ENCODE measurements at places on chromosomes 1 and 21.

- 0 out of 2 replicates have a peak overlapping the region, but pooled peaks have one; percentile 2 for H3K27ac ChIP-seq
- DNase-seq, result peak; percentile 84
- 0 out of 2 replicates have a peak, but pooled peaks cover 7% of the 10 kb centered on the region for H3K4me1 ChIP-seq
- no peaks in the 10 kb centered on the region for H3K27me3 ChIP-seq
- H3K36me3 ChIP-seq, result peaks cover 9% of the 10 kb centered on the region
These were observed 22.0 kb downstream of the THAP3 start for GRCh38 chr1:6646499-6647148.

- no peak overlapping the region for H3K27ac ChIP-seq
- H3K27me3 ChIP-seq, result no peaks in the 10 kb centered on the region
- no peaks in the 10 kb centered on the region for H3K36me3 ChIP-seq
- no peak for DNase-seq
- no peaks in the 10 kb centered on the region for H3K4me1 ChIP-seq
- H3K4me3 ChIP-seq, result no peak overlapping the region
These were observed 544.8 kb downstream of the NUF2 start for GRCh38 chr1:163866564-163866963.

DNA sequence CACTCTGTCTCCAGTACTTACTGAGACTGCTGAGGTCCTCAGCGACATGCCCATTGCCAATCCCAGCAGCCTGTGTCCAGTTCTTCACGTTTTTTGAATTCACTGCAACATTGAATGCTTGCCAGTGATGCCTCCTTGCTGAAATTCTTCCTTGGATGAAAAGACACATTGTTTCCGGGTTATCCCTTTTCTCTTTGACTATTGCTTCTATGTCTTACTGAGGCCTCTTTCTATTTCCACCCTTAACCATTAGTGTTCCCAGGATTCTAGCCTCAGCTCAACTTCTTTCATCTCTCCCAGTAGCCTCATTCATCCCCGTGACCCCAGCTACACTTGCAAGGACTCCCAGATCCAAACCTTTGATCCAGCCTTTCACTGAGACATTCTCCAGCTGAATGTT lies 46.5 kb upstream of the KIF26B start:
- no peaks in the 10 kb centered on the region for H3K27me3 ChIP-seq
- no peak overlapping the region for H3K4me3 ChIP-seq
- no peak for DNase-seq
- no peak overlapping the region for H3K27ac ChIP-seq
- no peaks in the 10 kb centered on the region for H3K4me1 ChIP-seq

DNA sequence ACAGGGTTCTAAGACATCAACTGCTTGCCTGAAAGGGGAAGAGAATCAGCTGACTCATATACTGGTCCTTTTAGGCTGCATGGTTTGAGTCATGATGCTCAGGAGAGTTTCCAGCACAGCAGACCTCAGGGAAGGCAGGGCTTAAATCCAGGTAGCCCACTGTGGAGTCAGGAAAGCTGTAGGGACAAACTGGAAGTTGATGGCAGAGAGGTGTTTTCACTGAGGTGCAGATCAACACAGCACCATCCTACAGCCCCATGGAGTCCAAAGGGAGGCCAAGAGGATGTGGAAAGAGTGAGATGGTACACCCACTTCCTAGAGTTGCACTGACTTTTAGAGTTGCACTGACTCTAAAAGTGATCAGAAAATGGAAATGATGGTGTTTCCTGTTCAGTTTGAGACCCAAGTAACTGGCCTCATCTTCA lies 252.4 kb upstream of the DUSP10 start:
- no peaks in the 10 kb centered on the region for H3K27me3 ChIP-seq
- H3K36me3 ChIP-seq, result no peaks in the 10 kb centered on the region
- H3K4me1 ChIP-seq, result no peaks in the 10 kb centered on the region
- H3K27ac ChIP-seq, result no peak overlapping the region

DNA sequence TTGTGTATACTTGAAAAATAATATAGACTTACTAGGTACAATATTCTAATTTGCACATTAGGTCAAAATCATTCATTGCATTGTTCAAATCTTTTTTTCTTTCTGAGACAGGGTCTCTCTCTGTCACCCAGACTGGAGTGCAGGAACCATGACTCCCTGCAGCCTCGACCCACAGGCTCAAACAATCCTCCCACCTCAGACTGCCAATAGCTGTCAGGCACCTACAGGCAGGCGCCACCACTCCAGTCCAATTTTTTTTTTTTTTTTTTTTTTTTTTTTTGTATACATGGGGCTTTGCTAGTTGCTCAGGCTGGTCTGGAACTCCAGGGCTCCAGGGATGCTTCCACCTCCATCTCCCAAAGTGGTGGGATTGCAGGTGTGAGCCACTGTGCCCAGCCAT lies 656.9 kb downstream of the KCNT2 start:
- H3K4me1 ChIP-seq, result no peaks in the 10 kb centered on the region
- H3K4me3 ChIP-seq, result no peak overlapping the region
- no peaks in the 10 kb centered on the region for H3K27me3 ChIP-seq
- H3K27ac ChIP-seq, result no peak overlapping the region
- H3K36me3 ChIP-seq, result no peaks in the 10 kb centered on the region

DNA sequence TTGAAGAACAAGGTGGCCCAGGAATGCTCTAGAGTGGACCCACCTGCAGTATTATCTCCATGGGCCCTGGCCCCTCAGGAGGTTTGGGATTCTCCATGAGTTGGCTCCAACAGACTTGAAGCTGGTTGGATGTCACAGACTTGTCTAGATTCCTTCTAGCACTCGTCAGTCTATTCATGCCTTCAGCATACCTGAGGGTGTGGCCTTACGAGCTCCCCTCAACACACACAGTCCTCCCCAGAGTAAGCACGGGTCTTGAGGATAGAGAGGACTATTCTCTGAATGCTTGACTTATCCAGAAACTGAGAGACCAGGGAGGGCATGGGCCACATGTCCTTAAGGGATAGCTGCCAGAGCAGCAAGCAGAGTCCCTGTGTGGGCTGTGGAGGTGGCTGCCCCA lies 45.9 kb upstream of the COL6A1 start:
- DNase-seq, result peak; percentile 37
- no peaks in the 10 kb centered on the region for H3K4me1 ChIP-seq
- H3K4me3 ChIP-seq, result no peak overlapping the region
